ENCODE measurements at places on chromosomes 6 and 20. TPM values are rescaled to one million over a fixed set of nuclear protein-coding genes. Genes with fewer than 3 reads are reported as not detected.

ALDH8A1 gene
- 1.6 TPM for total RNA-seq

SLC4A11 gene
- 0.60 TPM for total RNA-seq

HIVEP1 gene
- total RNA-seq = 76.3 TPM

RAET1G gene
- not detected for total RNA-seq

KHDC1L gene
- not detected for total RNA-seq

HS3ST5 gene
- total RNA-seq = not detected

TSBP1 gene
- total RNA-seq = not detected

ELOVL2 gene
- total RNA-seq = not detected

HCRTR2 gene
- total RNA-seq = not detected

CLPSL1 gene
- total RNA-seq = not detected

DOK5 gene
- not detected for total RNA-seq
